Right renal pelvis (tissue), 4 donors: ENCODE measurements at places on chromosomes 4 and X. TPM values are rescaled to one million over a fixed set of nuclear protein-coding genes. Genes with fewer than 3 reads are reported as not detected.

DNA sequence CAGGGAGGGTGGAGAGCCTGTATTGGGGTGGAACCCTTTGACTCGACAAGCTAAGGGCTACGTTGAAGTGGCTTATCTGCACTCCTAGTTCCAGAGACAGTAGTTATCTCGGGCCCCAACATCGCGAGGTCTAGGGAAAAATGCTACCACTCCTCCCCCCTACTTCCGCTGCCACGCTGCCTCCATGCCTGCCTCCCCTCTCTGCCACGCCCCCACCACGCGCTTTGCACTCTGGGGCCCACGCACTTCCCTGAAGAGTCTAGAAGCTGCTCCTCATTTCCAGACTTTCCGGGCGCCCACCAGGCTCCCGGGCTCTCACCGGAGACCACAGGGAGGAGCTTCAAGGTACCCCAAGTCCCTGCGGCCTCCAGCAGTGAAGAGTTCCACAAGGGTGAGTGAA lies at the start of gene PASD1:
TSS of gene PASD1 (plus strand) at position 227 of the 400 bp plus-strand sequence. CDS start 37,879 bp downstream, outside the sequence.
- DNase-seq = no peak

DNA sequence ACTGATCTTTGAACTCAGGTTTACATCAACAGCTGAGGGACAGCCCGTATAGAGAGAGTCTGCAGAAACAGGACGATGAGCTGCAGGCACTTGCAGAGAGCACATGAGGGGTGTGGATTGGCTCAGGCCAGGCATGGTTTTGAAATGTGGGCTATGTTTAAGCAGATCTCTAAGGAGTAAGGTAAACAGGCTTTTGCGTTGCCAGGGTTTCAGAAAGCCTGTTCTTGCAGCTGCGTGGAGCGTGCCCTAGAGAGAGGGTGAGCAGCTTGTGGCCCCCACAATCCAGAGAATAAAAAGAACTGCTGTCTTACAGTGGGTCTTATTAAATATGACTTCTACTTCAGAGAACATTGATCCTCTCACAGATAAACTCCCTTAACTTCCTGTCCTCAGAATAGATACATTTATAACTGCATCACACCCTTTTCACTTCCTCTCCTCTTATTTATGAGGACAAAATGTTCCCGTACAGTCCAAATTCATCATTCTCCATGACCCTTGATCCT lies 64.1 kb downstream of the TMA16 start:
- no peak for DNase-seq

- no peak for DNase-seq
Observed at GRCh38 chr4:8898419-8898818, 26.8 kb upstream of the HMX1 start.

GRCh38 chrX:19578956-19579355 lies 63.6 kb upstream of the MAP3K15 start:
- no peak for DNase-seq

DNA sequence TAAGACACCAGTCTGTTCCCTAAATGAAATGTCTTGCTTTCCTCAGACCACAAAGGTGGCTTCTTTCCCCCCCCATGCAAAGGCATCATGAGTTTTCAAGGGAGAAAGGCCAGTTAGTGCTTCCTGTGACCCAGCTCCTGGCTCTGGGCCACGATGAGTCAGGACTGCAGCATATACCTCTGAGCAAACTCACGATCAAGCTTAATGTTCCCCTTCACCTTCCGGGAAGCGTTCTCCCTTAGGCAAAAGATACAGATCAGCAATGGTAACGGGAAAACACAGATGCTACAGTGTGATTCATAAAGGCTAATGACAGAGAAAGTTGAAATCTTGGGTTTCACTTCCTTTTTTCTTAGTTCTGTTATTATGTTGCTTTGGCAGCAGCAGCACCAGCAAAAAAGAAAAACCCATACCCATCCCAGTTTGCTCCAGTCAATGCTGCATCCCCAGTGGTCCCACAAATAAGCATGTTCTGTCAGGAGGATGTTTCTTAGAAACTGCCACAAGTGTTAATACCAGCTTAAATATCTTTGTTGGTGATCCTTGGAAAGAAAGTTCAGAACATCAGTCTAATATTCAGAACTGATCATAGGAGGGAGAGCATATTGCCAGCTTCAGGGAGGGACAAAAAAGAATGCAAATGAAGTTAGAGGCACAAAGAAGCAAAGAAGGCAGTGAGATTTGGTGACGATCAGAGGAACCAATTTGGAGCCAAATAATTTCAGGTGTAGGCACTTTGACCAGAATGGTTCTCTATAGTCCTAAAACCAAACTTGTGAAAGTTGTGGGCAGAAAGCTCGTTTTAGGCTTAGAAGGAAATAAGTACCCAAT lies 41.2 kb downstream of the LONRF3 start:
- DNase-seq = no peak

GRCh38 chr4:2458546-2459491 lies 10.1 kb upstream of the RNF4 start:
- no peak for DNase-seq

DNA sequence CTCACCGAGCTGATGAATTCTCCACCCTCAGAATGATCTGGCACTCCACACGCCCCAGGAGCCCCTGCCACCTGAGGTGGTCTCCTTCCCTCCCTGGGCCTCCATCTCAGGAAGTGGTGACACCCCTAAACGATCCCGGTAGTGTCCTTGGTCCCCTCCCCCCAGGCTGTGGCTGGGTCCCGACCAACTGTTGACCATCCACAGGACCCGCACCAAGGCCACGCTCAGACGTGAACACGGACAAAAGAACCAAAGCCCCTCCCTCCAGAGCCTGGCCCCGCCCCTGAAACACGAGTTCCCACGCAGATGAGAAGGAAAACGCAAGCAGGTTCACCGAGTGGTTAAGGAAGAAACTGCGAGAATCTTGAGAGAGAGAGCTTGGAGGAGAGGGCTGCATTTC lies 16.6 kb downstream of the LRPAP1 start:
- no peak for DNase-seq

DNA sequence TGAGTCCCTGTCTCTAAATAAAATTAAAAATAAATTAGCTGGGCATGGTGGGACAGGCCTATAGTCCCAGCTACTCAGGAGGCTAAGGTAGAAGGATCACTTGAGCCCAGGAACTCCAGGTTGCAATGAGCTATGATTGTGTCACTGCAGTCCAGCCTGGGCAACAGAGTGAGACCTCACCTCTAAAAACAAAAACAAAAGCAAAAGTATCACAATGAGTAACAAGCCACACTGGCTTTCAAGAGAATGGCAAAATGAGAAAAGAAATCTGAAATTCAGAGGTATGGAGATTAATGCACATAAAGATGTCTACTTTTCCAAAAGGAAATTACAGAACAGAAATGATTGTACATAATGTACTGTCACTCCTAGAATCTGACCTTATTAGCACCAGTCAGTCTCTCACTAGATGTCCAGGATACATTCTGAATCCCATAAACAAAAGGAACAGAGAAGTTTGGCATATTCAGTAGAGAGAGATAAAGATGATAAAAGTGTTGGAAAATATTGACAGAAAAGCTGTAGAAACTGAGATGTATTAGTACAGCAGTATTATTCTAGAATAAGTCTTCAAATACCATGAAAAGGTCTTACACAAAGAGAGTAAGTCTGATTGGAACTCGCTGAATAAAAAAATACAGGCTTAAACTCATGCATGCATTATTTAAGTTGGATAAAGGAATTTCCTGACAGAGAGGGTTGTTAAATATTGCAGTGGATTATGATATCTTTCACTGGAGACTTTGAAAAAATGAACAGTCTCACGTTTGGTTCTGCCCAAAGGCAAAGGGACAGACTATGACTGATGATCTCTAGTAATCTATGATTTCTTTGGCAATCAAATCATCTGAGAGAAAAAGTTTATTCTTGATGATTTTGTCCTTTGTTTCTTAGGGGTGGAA lies 102.5 kb downstream of the SH3RF1 start:
- no peak for DNase-seq

- DNase-seq = no peak
Observed at GRCh38 chrX:12814420-12814819, 23.2 kb downstream of the PRPS2 start.

DNA sequence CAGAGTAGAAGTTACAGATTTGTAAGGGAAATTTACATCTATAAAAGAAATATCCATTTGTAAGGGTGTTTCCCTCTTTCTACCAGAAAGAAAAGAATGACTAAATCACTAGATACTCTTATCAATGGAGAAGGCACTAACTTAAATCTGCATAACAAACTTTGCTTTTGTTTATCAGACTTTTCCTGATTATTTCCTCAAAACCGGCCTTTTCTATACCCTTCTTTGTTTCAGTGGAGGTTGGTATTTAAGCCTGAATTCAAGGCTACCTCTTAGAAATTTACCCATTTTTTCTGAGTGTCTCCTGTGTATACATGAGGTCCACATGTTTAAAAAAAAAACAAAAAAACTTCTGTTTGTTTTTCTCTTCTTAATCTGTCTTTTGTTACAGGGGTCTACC lies 80.4 kb upstream of the GRPR start:
- DNase-seq = no peak

- no peak for DNase-seq
Observed at GRCh38 chrX:38654302-38654701, 93.0 kb downstream of the TSPAN7 start.

GRCh38 chrX:41288641-41289040 lies 45.3 kb upstream of the DDX3X start:
- DNase-seq = no peak

DNA sequence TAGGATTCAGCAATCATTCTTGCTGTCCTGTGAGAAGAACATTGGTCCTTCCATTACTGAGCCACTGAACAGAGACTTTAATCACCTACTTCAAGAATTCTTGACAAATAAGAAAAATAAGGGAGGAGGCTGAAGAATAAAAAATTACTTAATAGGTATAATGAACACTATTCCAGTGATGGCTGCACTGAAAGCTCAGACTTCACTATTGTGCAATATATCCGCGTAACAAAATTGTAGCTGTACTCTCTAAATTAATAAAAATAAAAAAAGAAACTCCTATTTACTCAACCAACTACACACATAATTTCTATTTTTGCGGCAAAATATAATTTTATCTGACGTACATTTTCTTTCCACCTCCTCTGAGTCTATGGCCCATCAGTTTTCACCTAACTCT lies 2441.0 kb downstream of the PCDH7 start:
- no peak for DNase-seq

GRCh38 chr4:77849278-77849965 lies 13.2 kb upstream of the MRPL1 start:
- DNase-seq = no peak

- no peak for DNase-seq
Observed at GRCh38 chr4:104449537-104449936, 45.2 kb downstream of the CXXC4 start.

- no peak for DNase-seq
Observed at GRCh38 chr4:127580891-127581290, 51.9 kb upstream of the INTU start.

- no peak for DNase-seq
Observed at GRCh38 chr4:4763822-4764557, 95.5 kb upstream of the MSX1 start.

DNA sequence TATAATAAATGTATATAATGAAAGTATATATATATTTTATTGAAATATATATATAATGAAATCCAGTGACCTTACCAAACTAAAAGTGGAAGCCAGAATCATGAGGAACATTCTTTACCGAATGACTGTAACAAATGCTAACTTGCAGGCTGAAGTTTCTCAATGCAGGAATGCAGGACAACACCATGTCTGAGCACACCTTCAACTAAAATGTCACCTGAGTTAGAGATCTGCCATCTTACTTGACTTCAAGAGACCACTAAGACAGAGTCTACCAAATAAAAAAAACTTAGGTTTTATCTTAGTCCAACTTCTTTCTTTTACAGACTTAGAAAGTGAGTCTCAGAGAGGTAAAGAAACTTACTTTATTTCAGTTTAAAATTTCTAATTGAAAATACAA lies 176.2 kb downstream of the FSTL5 start:
- DNase-seq = no peak

GRCh38 chr4:136818811-136819330 lies 713.4 kb downstream of the PCDH18 start:
- DNase-seq = no peak

DNA sequence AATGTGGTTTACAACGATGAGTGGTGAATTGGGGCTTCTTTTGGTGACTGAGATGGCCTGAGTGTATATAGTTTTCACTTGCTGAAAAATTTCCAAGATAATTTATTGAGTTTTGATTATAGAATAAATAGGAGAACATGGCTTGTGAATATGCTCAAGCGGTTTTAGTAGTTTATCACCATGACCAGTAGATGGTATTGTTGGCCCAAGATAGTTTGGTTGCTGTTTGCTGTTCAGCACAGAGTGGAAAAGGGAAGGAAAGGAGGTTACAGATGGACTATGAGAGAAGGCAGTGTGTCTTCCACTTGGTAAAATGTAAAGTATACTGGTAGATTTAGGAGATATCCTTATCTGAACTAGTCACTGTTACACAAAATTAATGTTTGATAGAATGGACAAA lies 55.8 kb upstream of the POU4F2 start:
- DNase-seq = no peak

DNA sequence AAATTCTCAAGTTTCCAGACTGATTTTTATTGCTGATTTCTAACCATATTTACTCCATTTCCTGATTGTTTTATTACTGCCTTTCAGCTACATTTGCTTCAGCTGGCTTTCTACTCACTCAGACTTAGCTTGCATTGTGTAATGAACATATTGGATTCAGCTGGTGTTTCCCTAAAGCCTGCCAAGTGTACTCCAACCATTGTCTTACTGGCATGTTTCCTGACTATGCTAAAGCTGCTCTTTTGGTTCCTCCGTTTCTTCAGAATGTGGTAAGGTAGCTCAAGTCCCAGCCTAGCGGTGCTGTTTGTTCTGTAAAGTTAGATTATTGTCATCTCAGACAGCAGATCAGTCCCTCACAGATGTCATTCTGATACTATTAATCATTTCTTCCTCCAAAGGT lies 53.1 kb upstream of the GLRA2 start:
- DNase-seq = peak; percentile 36

- no peak for DNase-seq
Observed at GRCh38 chr4:78083035-78083434, 25.9 kb downstream of the FRAS1 start.

- no peak for DNase-seq
Observed at GRCh38 chrX:126164689-126165400, 1.2 kb downstream of the DCAF12L2 start.

DNA sequence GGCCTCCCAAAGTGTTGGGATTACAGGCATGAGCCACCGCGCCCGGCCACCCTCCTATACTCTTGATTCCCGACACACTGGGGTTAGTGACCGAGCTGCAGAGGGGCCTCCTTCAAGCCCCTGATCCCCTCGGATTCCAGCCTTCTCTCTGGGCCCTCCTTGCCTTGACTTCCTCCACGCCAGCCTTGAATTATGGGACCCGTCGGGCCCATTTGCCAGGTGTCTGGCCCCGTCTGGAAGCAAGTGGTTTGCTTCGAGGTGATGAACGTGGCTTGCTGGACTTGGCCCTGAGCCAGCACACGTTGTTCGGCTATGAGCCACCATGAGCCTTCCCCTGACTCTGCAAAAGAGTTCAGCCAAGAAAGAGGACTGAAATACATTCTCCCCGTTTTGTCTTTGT lies 37.4 kb upstream of the GRPEL1 start:
- DNase-seq = no peak

GRCh38 chr4:87848622-87849351 lies 16.0 kb downstream of the MEPE start:
- no peak for DNase-seq

Gene KLB
- 0.21 TPM for polyA plus RNA-seq

Gene JADE1
- 42.1 TPM for polyA plus RNA-seq

Gene GPR50
- polyA plus RNA-seq = 0.11 TPM

Gene CRLF2
- 0.09 TPM for polyA plus RNA-seq

Gene ARHGAP6
- 14.1 TPM for polyA plus RNA-seq

Gene FGFBP1
- 0.25 TPM for polyA plus RNA-seq

Gene HUWE1
- 122 TPM for polyA plus RNA-seq
